Nasal cavity respiratory epithelium epithelial cell of viscerocranial mucosa (primary cell): ENCODE measurements at places on chromosomes 11 and 22. TPM values are rescaled to one million over a fixed set of nuclear protein-coding genes. Genes with fewer than 3 reads are reported as not detected.

Gene RASL10A
- total RNA-seq = 0.21 TPM in 1 of 2 replicates, not detected in the other

Gene RTN3
- 34.2 and 62.9 TPM in 2 replicates for total RNA-seq

Gene PGM2L1
- 1.4 and 5.6 TPM in 2 replicates for total RNA-seq

Gene DDX25
- under 0.01 TPM in 1 of 2 replicates, not detected in the other for total RNA-seq

Gene EHF
- 256 and 478 TPM in 2 replicates for total RNA-seq

Gene TEX54
- not detected in 2 replicates for total RNA-seq

Gene CCDC188
- not detected in 2 replicates for total RNA-seq

Gene APOL6
- 8.9 and 40.9 TPM in 2 replicates for total RNA-seq

Gene SORL1
- total RNA-seq = 31.8 and 34.2 TPM in 2 replicates
